ENCODE measurements at places on chromosomes 11 and 22.

- no peak for DNase-seq
Measured at GRCh38 chr22:50579752-50580151, 1.5 kb upstream of the CPT1B start.

DNA sequence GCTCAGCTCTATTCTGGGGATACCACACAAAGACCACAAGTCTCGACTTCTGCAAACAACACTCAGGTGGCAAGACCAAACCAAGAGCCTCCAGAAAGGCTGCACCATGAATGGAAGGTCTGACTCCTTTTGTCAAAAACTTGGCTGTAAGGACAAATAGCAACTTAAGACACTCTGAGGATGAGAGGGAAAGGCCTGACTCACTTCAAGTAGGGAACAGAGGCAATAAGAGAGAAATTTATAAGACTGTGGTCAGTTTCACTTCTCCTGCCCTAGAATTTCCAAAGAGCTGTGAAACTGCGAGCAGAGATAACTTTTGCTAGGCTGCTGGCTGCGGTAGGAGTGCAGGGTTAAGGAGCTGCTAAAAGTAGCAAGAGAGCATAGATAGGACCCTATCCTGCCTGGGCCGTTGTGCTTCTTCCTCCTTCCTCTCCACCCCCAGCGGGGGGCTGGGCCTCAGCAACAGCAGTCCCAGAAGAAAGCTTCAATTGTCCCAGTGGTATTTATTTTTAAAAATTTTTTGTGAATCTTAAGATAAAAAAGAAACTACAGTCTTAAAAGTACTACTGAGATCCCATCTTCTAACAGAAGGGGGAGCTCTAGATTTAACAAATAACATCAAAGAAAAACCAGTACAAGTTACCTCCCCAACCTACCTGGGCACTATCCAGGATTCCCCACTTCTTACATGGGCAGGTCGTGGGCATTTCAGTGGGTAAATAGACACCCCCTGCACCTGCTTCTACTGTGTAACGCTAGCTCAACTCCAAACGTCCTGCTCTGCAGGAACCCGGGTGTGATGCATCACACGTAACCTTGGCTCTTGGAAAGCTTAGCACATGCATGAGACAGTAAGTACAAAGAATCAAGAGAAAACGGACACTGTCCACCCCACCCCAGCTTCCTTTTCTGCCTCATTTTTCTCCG lies 66.4 kb downstream of the SGSM3 start:
- peak; percentile 68 for DNase-seq

DNA sequence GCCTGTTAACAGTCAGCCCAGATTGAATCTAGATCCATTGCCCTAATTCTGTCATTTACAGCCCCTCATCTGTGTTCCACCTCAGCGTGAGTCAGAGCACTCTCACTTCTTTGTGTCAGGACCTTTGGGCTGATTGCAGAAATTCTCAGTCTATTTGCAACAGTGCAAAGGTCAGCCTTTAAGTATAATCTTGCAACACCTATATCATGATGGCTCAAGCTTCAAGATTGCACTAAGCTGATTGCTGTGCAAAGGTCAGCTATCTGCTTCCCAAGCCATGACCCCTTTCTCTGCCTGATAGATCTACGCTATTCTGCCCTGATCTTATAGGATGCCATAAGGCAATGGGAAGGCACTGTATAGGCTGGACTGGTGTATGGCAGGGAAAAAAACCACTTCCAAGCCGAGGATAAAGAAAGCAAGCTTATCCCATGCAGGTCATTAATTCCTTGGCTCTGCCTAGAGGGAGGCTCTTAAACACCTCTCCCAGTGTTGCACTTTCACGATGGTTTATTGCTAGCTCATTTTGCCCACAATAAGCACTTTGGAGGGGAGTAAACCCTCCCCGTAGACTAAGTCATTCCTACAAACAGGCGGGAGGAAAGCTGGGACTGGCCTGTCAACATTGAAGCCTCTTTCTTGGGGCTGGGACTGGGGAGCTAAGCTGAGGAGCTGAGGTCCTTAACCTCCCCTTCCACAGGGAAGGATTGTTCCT lies 100.6 kb downstream of the RRAS2 start:
- no peak for DNase-seq

DNA sequence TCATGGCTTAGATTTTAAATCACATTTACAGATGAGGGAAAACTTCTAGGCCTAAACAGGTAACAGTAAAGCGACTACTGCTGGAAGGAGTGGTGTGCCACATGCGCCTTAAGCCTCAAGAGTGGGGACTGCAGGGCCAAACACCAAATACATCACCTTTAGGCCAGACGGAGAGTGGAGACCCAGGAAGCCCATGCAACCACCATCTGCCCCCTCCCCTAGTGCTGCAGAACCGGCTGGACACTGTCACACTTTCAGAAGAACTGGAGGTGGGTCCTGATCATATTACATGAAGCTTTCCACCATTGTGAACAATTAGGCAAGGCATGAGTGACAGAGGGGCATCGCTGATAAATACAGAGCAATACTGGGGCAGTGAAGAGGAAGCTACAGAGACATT lies 28.9 kb downstream of the SLC25A18 start:
- DNase-seq: no peak

DNA sequence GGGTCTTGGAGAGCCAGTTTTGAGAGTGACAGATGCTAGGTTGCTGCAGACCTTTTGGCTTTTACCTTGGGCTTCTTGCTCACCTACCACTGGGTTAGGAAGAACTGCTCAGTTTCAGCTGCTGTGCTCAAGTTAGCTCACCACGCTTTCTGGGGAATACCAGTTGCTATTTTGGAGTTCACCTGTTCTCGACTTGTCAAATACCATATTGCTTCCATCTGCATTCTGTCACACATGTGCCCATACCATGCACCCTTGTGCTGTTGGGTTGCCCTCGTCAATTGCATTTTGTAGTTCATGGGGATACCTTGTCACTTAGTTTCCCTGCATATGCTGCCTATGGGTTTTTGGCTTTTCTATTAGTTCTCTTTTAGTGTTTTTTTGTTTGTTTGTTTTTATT lies 23.0 kb upstream of the BARX2 start:
- no peak for DNase-seq

DNA sequence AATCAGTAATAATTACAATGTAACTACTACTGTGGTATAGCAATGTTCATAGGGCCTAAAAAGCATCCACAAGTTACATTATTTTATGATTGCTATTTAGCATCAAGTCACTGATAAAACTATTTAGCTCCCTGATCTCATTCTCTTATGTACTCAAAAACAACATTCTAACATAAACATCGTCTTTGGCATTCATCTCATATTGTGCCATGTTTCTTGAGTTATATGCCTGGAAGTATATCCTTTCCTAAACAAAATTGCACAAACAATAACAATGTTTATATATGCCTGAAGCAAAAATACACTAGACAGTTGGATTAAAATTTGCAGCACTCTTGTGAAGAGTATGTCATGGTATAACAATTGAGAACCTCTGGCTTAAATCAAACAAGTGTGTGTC lies 34.1 kb downstream of the HORMAD2 start:
- DNase-seq: no peak

GRCh38 chr22:24157822-24158135 lies 23.5 kb upstream of the SUSD2 start:
- DNase-seq: no peak

DNA sequence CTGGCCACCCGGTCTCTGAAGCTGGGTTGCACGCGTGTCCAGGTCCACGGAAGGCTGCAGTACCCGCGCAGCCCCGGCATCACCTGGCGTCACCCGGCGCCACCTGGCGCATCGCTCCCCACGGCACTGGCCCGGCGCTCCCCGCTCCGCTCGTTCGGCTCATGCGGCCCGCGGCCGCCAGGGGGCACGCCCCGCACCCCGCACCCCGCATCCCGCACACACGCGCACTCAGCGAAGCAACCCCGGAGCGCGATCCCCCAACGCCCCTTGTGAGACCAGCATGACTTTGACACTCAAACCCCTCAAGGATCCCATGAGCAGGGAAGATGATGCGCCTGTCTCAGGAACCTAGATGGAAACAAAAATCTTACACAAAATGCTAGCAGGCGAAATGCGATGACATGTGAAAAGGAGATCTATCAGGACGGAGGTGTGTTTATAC lies 11.9 kb downstream of the B3GNT6 start:
- no peak for DNase-seq

- DNase-seq: no peak
Measured at GRCh38 chr11:1557051-1557884, 14.8 kb downstream of the DUSP8 start.

- no peak for DNase-seq
Measured at GRCh38 chr22:19885841-19886592, 31.3 kb upstream of the GNB1L start.

GRCh38 chr11:47071341-47071740 lies 105.3 kb downstream of the ARFGAP2 start:
- DNase-seq: no peak

GRCh38 chr11:131584785-131585592 lies 214.6 kb downstream of the NTM start:
- DNase-seq: no peak

DNA sequence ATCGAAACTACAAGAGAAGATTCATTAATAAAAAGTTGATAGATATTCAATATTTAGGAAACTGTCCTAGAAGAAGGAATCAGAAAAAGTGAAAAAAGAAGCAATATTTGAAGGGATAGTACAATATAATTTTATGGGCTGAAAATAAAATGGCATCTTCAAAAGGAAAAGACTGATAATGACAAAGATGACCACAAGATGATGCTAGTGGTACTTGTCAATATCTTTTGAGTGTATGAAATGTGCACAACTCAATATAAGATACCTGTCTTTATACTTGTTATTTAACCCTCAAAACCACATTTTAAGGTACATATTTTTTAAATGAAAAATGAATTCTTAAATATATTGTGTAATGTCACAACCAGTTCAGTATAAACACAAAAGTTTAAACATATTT lies 1059.6 kb upstream of the RAG2 start:
- no peak for DNase-seq

DNA sequence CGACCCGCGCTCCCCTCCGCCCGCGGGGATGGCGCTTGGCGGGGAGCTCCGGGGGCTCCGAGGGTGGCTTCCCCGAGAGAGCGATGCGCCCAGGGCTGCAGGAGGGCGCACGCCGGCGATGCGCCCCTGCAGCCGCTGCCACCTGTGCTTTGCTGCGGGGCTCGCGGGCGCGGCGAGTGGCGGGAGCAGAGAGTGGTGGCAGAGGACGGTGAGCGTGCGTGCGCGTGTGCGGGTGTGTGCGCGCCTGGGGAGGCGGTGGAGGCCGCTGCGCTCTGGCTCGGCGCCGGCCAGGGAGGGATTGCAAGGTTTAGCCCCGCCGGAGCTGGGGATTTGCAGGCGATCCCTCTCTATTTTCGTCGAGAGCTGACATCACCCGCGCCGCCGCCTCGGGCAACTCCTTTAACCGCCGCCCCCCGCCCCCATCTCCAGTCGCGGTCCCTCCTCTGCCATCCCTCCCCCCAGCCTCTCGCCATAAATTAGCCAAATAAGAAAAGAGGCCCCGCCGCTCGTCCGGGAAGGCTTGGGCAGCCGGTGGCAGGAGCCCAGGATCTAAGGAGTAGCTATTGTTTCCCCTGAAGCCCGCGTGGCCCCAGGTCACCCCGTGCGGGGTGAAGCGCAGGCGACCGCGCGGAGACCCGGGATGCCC lies at the start of gene SLC1A2:
SLC1A2 (minus strand) TSS at position 375 of the 646 bp plus-strand sequence. CDS start 592 bp downstream, outside the sequence.
- DNase-seq: no peak

GRCh38 chr11:128552783-128553661 lies 34.3 kb downstream of the ETS1 start:
- no peak for DNase-seq

DNA sequence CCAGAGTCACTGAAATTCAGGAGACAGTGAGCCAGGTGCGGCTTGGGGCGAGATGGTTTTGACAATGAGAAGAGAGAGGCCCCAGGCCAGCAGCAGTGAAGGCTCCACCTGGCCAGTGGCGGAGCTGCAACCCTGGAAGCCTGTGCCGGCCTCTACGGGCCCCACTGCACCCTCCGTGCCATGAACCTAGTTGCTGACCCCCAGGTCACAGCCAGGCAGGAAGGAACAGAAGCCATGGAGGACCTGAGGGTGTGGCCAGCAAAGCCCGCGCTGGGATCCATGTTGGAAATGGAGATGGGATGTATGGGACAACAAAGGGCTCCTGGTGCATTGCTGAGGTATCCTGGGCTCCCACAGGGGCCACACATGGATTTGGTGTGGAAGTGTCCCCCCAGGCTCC lies 1528.5 kb downstream of the BRD1 start:
- DNase-seq: no peak

DNA sequence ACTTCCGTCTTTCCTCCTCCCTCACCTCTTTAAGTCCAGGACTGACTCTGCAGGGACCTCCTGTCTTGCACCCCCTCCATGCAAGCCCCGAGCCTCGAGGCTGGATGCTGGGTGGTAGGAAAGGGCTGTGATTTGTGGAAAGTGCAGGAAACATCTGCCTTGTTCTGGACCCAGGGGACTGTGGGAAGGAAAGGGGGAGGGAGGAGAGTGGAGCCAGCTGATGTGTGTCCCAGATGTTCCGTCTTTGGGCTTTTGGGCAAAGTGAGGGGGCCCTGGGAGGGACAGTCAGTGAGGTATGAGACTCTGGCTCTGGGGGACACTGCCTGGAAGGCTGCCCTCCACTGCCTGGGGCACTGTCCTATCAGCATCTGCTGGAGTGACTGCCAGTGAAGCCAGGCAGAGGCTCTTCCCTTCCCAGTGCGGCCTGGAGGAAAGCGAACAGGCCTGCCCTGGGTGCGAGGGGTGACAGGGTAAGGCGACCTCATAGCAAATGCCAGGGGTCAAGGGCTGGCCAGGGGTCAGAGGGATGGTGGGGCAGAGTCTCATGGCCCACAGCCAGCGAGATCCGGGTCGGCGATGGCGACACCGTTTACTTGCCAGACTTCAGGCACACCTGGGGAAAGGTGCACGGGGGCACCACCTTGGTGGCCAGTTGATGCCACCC lies 1.7 kb downstream of the MRGPRD start:
- DNase-seq: peak; percentile 58

DNA sequence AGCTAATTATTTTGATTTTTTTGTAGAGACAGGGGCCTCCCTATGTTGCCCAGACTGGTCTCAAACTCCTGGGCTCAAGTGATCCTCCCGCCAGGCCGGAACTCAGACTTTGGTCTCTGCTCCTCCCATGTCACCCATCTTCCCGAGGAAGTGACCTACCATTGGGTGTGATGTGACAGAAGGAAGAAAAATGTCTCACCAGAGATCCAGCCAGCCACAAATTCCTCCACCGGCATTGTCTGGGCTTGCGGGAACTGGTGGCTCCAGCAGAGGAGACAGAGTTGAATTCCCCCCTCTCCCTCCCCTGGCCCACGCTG lies 772 bp downstream of the SLC25A45 start:
- peak; percentile 24 for DNase-seq

GRCh38 chr11:3190600-3190999 lies 25.5 kb upstream of the OSBPL5 start:
- DNase-seq: no peak

DNA sequence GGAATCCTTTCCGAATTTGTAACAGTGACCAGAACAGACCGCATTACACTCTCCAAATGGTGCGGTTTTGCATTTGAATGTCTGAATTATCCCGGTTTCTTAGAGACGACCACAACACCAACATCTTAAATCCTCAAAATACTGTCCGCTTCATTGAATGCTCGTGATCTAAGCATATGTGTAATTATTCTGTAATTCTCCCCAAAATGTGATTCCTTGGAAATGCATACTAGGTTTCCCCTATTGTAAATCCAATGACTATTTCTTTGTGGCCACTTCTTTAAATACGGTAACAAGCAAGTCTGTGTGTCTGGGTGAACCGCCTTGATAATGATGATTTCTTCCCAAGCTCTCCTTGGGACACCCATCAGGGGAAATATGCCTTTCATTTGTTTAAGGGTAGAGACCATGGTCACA lies 87.3 kb upstream of the DBX1 start:
- no peak for DNase-seq

GRCh38 chr11:47499614-47500013 lies 50.7 kb upstream of the RAPSN start:
- no peak for DNase-seq
